ENCODE measurements at places on chromosomes 7 and 10. TPM values are rescaled to one million over a fixed set of nuclear protein-coding genes. Genes with fewer than 3 reads are reported as not detected.
A peak's percentile ranks its signal among the peaks of the same experiment; 100 is the strongest.

Gene HOXA6
- total RNA-seq = 1.5 TPM

Gene WEE2
- not detected for total RNA-seq

DNA sequence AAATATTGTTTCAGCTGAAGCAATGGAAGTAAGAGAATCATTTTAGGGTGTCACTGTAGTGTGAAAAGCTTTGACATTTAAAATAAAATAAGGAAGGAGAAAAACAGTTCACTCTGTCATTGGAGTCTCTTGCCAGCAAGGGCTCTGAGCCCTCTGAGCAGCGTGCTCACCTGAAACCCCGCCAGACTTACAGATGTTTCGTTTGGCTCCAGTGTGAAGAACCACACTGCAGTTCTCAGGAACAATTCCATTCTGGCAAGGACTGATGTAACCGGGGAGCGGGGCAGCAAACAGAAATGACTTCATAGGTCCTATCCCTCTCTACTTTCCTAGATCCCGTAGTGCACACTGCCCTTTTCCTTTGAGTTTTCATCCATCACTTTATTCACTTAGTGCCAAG lies 164.3 kb downstream of the CELF2 start:
- no peak for DNase-seq

DNA sequence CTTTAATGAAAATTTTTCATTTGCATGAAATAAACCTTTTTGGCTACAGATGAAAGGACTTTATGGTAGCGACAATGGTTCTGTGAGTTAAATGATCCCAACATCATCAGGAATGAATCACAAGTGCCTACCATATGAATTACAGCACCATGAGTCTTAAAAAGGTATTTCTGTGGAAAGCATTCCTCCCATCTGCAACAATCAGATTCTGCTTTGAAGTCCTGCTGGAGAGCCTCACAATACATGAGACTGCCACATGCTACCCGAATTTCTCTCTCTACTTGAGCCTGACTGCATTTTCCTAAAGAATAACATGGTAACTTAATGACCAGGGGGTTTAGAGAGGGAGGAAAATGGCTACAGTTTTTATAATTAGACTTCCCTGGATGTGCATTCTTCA lies 190.3 kb downstream of the TWIST1 start:
- no peak for DNase-seq

DNA sequence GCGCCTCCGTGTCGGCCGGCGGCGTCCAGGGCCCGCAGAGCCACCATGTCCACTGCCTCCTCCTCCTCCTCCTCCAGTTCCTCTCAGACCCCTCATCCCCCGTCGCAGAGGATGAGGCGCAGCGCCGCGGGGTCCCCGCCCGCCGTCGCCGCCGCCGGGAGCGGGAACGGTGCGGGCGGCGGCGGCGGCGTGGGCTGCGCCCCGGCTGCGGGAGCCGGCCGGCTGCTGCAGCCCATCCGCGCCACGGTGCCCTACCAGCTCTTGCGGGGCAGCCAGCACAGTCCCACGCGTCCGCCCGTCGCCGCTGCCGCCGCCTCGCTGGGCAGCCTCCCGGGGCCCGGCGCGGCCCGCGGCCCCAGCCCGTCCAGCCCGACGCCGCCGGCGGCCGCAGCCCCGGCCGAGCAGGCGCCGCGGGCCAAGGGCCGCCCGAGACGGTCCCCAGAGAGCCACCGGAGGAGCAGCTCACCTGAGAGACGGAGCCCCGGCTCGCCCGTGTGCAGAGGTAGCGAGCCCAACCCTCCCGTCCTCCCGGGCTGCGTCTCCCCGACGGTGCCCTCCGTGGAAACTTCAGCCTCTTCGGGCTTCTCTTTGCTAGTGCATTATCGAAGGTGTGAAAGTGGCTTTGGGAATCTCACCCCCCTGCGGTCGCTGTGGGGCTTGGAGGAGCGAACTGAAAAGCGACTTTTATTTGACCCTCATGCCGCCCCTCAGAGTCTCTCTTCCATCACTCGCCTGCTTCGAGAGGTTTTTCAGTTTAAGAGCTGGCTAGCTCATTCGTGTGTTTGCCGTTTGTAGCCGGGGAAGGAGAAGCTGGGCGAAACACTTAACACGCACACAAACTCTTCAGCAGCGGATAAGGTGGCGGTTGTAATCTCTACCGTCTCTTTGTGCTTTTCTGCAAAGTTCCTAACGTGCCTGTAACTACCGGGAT lies 975 bp downstream of the GLCCI1 start:
- peak; percentile 47 for DNase-seq

Gene DRGX
- total RNA-seq = not detected

- DNase-seq = no peak
Measured at GRCh38 chr10:88041243-88042159, 178.1 kb downstream of the PTEN start.

DNA sequence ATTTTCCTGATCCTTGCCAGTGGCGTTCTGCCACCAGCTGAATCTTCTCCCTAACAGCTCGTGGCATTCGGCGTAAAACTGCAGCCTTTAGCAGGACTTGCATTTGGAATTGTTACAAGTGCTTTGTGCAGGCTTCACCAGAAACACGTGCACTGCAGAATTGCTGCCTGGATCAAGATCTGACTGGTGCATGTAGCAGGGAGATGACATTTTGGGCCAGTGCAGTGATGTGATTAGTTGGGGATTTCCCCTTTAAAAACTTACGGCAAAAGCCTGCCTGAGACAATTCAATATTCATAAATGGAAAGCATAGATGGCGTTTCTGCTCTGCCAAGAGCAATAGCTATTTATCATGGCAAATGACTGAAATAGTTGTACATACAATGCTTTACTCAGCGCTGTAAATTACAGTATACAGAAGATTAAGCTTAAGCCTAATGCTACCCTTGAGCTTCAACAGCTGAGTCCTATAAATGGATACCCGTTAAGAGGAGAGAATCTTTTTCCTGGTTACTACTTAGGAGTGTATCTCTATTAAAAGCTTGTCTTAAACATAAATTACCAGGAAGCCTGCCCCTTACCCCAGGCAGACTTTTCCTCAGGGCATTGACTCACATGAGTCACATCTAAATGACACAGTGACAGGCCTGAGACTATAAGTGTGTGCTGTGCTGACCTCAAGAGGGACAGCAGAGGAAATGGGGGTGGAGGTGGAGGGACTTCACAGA lies 106.3 kb downstream of the ATXN7L1 start:
- peak; percentile 21 for DNase-seq

GRCh38 chr7:92425311-92425947 lies 21.9 kb upstream of the GATAD1 start:
- no peak for DNase-seq

- no peak for DNase-seq
Measured at GRCh38 chr10:46541735-46542566, 14.5 kb downstream of the GPRIN2 start.

Gene ABCB4
- total RNA-seq = 10.1 TPM

Gene AOC1
- 0.21 TPM for total RNA-seq

- DNase-seq = no peak
Measured at GRCh38 chr10:60382946-60383681, 6.6 kb downstream of the ANK3 start.

Gene ADAMTS14
- 0.16 TPM for total RNA-seq

DNA sequence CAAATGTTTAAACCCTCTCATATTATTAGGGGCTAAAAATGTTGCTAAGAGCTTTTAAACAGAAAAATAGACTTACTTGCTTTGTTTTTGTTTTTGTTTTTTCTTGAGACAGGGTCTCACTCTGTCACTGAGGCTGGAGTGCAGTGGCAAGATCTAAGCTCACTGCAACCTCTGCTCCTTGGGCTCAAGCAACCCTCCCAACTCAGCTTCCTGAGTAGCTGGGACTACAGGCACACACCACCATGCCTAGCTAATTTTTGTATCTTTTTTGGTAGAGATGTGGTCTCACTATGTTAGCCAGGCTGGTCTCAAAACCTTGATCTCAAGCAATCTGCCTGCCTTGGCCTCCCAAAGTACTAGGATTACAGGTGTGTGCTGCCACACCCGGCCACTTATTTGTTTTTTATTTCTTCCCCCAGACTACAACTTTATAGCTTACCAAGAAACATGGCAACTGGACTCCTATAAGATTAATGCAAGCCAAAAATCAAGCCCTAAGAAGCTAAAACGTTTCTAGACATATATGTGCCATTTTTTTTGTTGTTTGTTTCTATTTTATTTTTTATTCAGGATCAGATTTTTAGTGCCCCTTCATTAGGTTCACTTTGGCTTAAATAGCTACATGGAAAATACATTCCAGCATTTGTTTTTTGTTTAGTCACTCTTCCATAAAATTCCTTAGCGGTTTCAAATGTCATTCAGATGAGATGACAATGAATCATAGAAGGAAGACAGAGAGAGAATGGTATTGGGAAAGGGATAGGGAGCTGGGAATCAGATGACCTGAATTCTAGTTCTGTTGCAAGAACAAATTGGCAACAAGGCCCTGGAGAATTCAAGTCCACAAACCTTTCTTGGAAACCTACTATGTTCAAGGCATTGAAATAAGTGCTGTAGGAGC lies 163.4 kb upstream of the MKLN1 start:
- DNase-seq = peak; percentile 96

DNA sequence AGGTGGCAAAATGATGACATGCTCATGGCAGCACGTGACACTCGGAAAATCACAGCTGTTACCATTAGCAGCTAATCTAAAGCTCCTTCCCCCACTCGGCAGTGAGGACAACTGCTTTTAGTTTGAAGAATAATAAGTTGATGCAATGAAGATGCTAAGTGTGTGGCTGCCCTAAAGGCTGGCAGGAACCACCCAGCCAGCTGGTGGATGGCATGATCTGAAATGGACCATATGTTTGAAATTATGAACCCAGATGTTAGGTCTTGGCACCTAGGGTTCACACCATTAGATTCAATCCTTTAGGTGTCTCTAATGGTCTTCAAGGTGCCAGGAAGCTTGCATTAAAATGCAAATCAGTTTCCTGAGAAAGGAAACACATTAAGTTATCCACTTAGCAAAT lies 230.1 kb downstream of the WDR11 start:
- DNase-seq = no peak

Gene GCK
- not detected for total RNA-seq

- DNase-seq = no peak
Measured at GRCh38 chr10:22612318-22612717, 102.1 kb downstream of the PIP4K2A start.

DNA sequence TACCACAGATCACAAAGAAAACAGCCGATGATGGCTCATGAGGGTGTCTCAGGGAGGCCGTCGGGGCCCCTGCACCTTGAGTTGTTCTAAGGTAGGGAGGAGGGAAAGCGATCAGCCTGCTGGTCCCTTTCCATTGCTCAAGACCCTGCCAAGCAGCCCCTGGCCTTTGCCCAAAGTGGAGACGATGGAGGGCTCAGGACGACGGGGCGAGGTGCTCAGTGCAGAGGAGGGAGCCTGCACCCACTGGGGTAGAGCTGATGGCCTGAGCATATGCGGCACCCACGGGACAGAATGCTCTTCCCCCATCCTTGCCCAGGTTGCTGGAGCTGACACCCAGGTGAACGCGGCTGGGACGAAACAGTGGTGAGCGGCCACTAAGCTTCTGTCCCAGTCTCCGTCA lies 58.3 kb upstream of the FAM20C start:
- DNase-seq = no peak

DNA sequence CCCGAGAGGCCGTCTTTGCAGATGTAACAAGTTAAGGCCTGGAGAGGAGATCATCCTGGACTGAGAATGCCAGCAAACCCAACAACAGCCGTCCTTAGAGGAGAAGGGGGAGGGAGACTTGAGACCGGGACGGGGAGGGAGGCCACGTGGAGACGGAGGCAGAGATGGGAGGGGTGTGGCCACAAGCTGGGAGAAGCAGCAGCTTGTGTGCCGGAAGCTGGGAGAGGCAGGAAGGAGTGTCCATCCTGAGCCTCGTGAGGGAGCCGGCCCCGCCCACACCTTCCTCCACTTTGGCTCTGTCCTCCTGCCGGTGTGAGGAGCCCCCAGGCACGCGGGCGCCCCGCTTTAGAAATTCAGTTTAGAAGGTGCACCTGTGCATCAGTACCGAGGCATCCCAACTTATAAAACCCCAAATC lies 95.7 kb downstream of the DNAJB6 start:
- DNase-seq = peak; percentile 90

GRCh38 chr10:60377955-60378354 lies 11.7 kb downstream of the ANK3 start:
- DNase-seq = no peak

DNA sequence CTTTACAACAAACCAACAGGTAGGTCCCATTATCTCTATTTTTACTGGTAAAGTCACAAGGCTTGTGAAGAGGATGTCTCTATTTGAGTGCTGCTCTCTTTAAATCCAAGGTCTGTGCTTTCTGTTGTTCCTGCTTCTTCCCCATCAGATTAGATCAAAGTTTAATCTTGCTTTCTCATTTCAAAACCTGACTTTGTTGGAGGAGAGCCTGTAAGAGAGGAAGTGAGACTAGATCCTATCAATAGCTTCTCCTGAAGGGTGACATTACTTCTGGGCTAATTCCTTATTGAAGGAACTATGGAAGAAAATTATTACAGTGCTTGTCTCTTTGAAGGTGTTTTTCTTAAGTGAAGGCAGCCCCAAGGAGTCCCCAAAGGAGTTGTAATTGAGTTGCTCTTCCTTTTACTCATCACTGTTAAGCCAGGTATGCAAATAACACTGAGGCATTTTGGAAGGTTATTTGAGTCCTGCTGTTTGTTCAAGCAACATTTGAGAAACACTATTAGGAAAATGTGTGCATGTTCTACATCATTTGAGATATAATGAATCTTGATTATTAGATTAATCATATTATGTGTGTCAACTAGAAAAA lies 146.2 kb upstream of the MBL2 start:
- no peak for DNase-seq

Gene CYP2E1
- total RNA-seq = not detected

Gene PLEKHS1
- not detected for total RNA-seq

Gene DUS4L
- 25.6 TPM for total RNA-seq

Gene CC2D2B
- not detected for total RNA-seq

DNA sequence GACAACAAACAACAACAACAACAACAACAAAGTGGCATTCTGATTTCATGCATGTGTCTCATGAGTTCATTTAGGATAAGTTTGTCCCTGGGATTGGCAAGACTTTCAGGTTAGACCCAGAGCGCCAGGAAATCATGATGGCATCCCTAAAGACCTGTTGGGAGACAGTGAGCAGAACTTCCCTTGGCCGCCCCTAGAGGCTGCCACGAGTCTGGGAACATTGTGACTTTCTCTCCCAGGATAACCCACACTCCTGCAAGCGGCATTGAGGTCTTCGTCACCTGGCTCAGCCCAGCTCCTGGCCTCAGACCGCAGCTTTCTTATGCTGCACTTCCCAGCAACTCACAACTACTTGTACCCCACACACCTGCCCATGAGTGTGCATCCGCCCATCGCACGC lies 80.5 kb upstream of the RNF32 start:
- DNase-seq = peak; percentile 63

DNA sequence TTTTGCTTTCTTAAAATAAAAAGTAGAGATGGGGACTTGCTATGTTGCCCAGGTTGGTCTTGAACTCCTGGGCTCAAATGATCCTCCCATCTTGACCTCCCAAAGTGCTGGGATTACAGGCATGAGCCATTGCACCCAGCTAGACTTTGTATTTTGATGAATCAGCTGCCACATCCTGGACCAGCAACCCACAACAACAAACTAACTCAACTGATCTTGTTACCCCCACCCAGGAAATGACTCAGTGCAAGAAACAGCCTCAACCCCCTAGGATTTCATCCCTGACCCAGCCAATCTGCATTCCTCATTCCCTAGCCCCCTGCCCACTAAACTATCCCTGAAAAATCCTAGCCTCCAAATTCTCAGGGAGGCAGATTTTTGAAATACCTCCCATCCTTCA lies 123.8 kb downstream of the IPMK start:
- DNase-seq = no peak

- no peak for DNase-seq
Measured at GRCh38 chr7:155603205-155603857, 41.1 kb upstream of the RBM33 start.
